Stimulated activated CD8-positive, alpha-beta memory T cell treated with anti-CD3 and anti-CD28 coated beads, Interleukin-15, amount 100 ng/mL, for 1 hour (primary cell): ENCODE measurements at places on chromosomes 7 and 10.

GRCh38 chr7:11950281-11950680 lies 118.3 kb upstream of the THSD7A start:
- no peak for DNase-seq

GRCh38 chr10:101141616-101142532 lies 10.8 kb downstream of the TLX1 start:
- DNase-seq, result peak; percentile 55

GRCh38 chr7:80150611-80151273 lies 16.1 kb downstream of the GNAI1 start:
- DNase-seq, result no peak

GRCh38 chr7:40579401-40579800 lies 444.6 kb downstream of the SUGCT start:
- no peak for DNase-seq

DNA sequence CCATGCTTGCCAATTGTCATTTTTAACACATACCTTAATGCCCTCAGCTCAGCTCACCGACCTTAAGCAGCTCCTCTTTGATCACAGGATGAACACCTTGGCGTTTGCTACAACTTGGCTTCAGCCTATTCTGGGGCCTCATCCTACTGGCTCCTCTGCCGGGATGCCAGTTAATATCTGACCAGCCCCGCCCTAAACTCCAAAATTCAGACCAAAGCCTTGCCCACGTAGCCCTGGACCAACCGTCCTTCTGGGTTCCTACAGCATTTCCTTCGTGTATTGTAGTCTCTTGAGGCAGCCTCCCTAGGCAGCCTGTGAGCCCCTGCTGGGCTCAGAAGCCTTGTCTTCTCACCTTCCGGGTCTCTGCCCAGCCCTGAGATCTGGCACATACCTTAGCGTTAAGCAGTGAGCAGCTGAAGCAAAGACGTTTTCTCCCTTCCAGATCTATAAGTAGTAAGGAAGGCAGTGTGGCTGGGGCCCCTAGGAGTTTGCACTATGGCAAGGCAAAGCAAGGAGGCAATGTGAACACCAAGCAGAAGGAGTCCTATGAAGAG lies 836 bp downstream of the ENO4 start:
- no peak for DNase-seq

DNA sequence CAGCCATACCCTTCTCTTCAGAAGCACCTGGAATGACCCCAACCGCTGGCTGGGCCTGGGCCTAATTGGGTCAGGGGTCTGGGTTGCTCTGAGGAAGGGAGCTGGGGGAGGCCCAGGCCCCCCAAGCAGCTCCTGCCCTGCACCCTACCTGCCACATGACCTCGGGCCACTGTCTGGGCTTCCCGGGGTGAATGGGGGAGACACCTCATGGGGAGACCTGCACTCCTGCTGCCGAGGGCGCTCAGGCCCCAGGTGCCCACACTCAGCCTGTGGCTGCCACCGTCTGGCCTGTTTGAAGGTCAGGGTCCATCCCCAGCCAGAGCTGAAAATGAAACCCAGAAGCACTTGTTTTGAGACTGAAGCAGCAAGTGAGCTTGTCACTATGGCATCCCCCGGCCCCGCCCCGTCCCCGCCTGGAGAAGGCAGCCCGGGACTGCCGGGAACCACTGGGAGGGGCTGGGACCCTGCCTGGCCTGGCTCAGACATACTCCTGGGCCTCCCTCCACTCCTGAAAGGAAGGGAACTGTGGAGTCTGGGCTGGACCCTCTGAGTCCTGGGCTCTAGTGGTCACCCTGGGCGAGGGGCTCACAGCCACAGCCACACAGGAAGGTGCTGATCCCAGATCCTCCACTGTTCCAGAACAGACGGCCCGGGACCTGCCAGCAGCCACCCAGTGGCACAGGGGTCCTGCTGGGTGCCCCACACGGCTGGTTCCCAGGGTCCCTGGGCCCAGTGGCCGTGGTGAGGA lies 7.4 kb upstream of the MICALL2 start:
- DNase-seq, result no peak

DNA sequence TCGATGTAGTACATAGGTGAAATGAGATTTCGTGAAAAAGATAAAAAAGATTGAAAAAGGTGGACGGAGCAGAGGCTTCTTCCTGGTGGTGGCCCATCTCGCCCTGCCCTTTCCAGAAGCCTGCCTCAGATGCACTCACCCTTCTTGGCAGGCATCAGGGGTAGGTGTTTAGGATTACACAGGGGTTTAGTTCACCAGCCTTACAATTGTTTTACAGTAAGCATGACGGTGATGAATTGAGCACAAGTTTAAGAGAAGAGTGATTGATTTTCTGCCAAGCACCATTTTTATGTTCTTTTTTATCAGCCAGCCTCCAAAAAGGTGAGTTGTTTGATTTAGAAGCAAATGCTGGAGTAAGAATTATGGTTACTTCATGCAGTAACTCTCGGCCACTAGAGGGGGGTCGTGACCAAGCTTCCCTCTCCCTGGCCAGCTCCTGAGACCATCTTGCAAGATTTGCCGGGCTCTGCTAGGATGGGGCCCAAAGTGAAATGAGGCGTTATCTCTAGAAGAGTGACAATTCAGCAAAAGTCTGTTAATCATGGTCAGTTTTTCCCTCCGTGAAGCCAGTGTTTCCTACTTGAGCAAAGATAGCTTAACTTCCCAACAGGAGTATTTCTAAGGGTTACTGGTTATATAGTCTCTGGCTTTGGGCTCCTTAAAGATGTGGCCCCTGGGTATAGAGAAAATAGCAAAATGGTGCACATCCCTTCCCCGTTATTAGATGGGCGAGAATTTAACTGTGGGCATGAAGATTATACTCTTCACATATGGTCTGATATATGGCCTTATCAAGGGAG lies 228.8 kb downstream of the BMPER start:
- no peak for DNase-seq

DNA sequence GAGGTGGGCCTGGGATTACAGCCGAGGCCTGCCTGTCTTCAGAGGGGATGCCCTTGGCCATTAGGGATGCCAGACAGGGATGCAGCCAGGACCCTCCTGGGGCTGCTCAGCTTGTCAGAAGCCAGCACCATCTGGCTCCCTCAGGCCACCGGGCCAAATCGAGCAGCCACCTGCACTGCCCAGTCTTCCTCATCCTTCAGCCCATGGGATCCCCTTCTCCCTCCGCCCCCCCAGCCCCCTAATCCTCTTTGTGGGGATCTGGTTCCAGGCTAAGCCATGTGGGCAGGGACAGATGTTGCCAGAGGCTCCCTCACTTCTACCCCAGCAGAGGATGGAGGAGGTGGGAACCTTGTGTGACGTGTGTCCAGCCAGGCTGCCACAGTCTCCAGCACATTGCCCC lies 137.4 kb upstream of the PPIF start:
- no peak for DNase-seq

GRCh38 chr7:39949971-39950472 lies at the start of gene CDK13:
CDK13 (plus strand) TSS chr7:39950256; CDS start chr7:39950642, 386 bp downstream.
- DNase-seq, result peak; percentile 75

GRCh38 chr10:85673270-85673669 lies 693.3 kb downstream of the GRID1 start:
- DNase-seq, result no peak

GRCh38 chr10:72449941-72450441 lies 95.3 kb upstream of the DNAJB12 start:
- no peak for DNase-seq

DNA sequence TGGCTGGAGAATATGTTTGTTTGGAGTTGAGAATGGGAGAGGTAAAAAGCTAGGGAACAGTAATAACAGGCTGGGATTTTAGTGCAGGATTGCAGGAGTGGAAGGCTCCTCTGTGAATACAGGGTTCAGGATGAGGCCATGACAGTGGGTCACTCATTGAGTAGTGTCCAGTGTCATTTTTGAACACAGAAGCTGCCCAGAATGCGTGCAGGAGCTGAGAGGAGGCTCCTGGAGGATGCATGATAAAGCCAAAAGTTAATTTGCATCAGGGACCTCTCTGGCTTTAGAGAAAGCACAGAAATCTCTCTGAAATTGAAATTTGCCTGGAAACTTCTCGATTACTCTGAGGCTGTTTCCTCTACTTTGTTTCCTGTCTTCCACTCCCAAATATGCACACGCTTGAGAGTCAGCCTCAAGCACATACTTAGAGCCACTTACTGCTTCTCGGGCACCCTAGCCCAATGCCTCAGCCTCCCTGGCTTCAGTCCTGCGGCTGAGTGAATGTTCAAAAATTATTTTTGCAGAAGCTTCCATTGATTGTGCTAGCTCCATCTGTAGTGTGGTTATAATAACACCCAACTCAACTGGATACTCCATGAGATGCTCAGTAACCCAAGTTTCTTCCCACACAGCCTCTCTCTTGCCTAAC lies 1.8 kb upstream of the GALNT17 start:
- DNase-seq, result no peak

DNA sequence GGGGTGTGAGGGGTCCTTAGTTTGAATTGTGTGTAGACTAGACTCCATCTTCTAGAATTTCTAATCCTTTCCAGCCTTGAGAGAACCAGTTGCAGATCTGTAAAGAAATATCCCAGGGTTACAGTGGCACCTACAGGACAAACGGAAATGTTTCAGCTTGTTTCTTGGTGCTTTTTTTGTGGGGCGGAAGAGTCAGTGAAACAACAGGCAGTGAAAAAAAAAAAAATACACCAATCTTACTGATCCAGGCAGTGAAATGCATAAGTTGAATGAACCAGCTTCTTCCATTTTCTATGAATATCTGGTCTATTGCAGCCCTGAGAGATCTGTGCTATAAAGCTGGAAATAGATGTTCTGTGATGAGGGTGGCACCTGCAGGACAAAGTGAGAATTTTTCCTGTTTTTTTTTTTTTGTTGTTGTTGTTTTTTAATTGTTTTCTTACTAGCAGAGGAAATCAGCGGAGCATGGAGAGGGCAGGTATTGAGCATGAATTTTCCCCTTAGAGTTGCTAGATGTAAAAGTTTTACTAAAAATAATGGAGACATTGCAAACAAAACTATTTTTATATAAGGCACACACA lies 81.9 kb upstream of the DYNC1I1 start:
- no peak for DNase-seq

DNA sequence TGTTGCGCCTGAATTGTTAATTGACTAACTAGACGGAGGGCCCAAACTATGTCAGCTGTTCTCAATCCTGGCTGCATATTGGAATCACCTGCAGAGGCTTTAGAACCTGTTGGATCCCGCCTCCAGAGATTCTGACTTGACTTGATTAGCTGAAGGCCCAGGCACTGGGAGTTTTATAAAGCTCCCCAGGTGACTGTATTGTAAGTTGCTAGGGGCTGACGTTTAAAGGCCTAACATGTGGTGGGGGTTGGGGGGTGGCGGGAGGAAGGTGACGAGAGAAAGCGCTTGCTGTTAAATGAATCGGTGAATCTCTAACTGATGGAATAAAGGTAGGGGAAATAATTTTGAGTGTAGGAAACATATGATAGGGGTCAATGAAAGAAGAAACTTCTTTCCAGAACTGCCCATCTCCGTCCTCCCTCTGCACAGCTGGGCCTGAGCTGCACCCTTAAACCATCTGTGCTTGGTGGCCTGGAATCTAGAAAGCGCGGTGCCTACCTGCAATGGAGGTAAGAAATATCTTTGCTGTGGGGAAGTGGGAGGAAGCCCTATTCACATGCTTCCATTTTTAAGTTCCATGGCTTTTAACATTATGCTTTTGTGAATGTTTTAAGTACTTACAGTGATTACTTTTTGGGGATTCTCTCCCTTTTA lies 225.0 kb upstream of the FAM3C start:
- no peak for DNase-seq

DNA sequence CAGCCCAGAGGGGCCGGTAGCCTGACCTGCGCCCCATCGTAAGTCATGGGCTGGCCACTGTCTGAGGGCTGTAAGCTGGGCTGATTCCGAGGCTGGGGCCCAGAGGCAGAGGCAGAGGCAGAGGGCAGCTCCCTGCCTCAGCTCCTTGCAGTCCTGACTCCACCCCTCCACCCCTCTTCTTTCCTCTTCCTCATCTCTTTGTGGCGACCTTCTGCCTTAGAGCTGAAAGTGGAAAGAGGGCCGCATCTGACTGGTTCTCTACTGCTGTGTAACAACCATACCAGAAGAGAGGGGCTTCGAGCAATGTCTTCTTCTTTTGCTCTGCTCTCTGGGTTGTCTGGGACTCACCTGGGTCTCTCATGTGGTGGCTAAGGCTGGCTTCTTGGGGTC lies 179.1 kb downstream of the RPS24 start:
- DNase-seq, result no peak

DNA sequence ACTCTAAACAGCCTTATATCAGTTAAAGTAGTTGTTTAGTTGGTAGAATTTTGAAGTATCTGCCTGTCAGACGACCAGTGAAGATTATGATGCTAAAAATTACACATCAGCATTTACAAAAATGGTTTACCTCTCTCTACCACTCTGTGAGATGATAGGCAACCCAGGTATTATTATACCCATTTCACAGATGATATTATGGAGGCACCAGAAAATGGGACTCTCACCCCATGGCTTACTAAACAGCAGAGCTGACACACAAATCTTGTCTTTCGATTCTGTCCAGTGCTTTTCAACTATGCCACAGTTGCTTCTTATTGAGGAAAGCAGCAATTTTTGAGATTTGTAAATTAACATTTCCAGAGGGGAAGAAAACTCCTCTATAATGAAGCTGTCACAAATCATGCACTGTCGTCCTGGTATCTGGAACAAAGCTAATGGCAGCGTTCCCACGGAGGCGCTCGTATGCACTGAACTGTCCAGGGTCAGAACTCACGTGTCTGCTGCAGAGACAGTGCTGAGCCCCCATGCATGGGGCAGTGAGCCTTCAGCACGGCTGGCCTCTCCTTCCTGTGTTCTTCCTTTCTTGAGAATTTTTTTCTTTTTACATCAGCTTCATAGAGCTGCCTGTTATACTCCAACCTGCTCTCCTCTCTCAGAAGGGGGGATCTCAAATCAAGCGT lies 381.1 kb downstream of the SDK1 start:
- DNase-seq, result no peak

DNA sequence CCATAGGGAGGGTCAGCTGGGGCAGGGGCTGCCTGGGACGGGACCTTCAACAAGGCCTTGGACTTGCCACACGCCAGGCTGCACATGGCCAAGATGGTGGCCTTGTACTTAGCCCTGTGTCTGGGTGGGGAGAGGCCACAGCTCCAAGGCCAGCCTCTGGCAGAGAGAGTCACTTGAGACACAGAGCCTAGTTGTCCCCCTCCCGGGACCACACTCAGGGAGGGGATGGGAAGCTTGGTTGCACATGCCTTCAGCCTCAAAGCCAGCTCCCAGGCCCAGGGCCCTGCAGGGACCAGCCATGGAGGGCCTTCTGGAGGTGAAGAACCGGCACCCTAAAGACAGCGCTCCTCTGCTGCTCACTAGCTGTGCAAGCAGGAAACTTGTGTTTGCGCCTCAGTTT lies 16.7 kb downstream of the MMRN2 start:
- no peak for DNase-seq

DNA sequence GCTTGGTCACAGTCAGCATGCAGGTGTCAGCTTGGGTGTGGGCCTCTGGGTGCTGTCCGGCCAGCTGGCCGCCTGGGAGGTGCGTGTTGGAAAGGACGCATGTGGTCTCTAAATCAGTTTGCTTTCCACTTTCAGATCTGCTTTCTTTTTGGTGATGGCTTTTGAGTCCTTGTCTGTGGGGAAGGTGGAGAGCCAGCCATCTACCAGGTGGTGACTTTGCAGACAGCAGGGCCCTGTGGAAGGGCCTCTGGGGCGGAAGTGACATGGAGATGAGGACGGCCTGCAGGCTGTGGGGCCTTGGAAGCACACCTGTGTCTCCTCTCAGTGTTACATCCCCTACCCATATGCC lies 59.4 kb downstream of the WDR37 start:
- DNase-seq, result no peak
